ENCODE measurements at places on chromosomes 1 and 21.

- no peak for DNase-seq
Measured at GRCh38 chr1:44135886-44136285, 5.5 kb downstream of the KLF18 start.

- DNase-seq = no peak
Measured at GRCh38 chr21:33622253-33622652, 19.3 kb downstream of the CRYZL1 start.

- DNase-seq = no peak
Measured at GRCh38 chr1:57633056-57633455, 209.2 kb upstream of the DAB1 start.

DNA sequence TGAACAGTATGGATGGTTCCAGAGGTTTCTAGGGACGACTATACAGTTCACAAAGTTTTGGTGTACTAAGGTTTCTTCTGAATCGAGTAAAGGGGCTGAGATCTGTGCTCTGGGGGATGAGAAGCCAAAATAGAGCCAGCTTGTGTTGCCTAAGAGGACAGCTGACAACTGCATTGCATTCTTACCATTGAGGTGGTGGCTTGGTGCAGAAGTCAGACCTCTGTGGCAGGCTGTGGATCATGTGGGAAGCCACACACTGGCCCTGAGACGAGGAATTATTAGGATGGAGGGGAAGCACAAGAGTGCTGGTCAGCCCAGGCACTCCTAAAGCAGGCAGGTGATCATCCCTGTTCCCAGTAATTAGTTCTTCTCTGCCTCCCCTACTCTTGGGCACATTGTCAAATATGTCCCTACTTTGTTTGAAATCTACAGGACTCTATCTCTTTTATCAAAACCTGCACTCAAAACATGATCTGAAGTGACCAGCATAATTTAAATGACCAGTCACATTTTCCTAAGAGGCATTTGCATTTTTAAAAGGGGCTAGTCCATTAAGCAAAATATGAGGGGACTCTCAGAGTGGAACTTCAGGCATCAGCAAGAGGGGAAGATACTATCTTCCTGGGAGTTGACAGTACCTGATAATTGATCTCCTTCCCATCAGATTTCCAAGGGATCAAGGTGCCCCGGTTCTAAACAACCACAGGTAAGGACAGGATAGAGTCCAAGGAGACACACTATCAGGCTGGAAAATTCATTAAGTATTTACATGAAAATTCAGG is at the start of gene FCRLB:
FCRLB (plus strand) TSS at position 589 of the 782 bp plus-strand sequence. CDS start 1,129 bp downstream, outside the sequence.
- DNase-seq = no peak

- no peak for DNase-seq
Measured at GRCh38 chr21:45502600-45502999, 39.6 kb downstream of the SLC19A1 start.

DNA sequence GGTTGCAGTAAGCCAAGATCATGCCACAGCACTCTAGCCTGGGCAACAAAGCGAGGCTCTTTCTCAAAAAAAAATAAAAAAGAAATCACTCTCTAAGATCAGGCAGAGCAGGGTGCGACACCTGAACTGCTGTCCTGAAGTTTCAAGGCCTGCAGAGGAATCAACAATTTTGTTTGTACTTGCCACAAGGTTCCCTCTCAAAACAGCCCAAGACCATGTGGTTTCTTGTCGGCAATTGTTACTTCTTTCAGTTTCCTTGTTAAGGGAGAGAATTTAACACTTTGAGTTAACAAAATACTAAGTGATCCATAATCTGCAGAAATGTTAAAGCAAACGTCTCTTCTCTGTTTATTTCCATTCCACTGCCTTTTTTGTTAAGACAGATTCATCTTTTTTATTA is 36.5 kb downstream of the MACO1 start:
- DNase-seq = no peak
